Fibroblast of upper back skin (primary cell): ENCODE measurements at places on chromosomes 12 and 14.

GRCh38 chr14:71240171-71240570, 332.9 kb downstream of the PCNX1 start:
- no peak for DNase-seq

GRCh38 chr12:132597333-132598316, 12.8 kb downstream of the LRCOL1 start:
- peak; percentile 61 for DNase-seq

DNA sequence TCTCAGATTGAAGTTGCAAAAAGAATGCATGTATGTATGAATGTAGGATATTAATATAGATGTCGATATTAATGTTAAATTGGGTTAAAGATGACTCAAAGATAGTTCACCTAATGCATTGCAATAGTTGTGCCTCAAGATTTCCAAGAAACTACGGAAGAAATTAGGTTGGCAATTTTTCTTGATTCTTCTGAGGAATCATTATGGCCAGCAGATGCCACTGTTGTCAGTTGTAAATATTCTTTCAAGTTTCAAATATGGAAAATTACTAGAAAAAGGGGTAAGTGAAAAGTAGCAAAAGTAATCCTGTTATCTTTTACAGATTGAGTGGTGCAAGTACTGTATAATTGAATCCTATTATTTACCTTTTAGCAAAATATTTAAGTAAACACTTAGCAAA, 202.1 kb downstream of the ADAMTS20 start:
- no peak for DNase-seq

- peak; percentile 61 for DNase-seq
These were observed 36.9 kb downstream of the ITPK1 start for GRCh38 chr14:93078870-93079269.

DNA sequence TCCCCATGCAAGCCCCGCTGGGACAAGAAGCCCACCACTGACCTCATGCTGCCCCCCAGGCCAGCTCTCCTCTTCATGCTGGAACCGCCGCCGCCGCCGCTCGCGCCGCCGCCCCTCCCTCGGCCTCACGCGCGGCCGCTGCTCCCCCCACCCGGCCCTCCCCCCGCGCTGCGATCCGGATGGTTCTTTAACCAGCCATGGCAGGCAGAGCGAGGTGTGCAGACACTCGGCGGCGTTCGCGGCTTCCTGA, at the start of gene DCAF5:
Gene DCAF5 (minus strand): TSS at position 218 of the 250 bp plus-strand sequence. CDS start 141 bp downstream, at position 77.
- no peak for DNase-seq

DNA sequence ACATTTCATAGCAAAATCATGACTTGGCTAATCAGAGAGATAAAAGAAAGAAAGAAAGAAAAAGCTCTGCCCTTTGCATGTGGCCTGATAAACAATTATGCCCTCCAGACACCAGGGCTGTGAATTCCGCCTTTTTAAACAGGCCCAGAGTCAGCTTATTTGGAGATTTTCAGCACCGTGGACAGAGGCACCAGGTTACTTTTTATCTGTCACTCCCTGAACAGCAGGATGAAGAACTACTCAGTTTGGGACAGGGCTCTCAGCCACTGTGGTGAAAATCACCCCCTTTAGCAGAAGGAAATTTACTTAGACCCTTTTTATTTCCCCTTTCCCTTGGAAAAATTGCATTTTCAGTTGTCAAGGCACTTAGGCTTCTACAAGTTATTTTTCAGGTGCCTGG, 359.9 kb downstream of the NRXN3 start:
- peak; percentile 5 for DNase-seq

GRCh38 chr12:116508145-116509121, 50.7 kb upstream of the MAP1LC3B2 start:
- DNase-seq: no peak

- peak; percentile 74 for DNase-seq
These were observed 207.8 kb downstream of the CRADD start for GRCh38 chr12:93884794-93885460.

DNA sequence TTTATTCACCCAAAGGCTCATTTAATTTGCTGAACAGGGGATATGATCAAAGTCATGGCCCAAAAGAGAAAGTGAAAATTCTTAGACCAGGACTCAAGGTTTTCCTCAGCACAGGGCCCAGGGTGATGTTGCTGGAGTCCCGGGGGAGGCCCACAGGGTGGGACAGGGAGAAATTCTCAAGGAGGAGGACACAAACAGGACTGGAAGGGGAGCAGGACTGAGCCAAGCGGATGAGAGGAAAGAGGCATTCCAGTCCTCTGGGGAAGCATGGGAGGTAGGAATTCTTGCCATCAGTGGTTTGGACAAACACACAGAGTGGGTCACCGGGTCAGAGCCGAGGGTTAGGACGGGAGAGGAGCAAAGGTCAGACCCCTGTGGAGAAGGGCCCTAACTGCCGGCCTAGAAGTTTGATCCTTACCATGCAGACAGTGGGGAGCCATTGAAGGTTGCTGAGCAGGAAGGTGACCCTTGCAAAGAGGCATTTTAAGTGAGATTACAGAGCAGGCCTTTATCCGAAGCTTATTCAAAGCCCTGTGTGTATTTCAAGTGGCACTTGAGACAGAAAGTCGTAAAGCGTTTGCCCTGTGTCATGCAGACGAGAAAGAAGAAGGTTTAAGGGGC, 68.4 kb upstream of the PTGR2 start:
- no peak for DNase-seq

DNA sequence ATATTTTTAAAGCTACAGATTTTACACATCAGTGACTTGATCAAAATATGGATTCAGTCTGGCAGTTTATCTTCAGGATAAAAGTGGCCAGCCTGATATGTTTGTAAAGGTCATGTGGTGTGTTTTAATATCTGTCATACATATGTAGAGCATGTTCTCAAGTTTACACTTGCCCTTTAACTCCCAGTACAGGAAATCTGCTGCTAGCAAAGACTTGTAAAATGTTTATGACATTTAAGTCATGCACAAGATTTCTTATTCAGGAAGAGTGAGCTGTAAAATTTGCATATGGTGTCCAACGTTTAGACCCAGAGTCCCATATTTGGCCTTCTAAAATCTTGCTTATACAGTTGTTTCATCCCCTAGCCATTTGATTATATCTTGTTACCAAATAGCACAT, 197.5 kb upstream of the FLRT2 start:
- no peak for DNase-seq

DNA sequence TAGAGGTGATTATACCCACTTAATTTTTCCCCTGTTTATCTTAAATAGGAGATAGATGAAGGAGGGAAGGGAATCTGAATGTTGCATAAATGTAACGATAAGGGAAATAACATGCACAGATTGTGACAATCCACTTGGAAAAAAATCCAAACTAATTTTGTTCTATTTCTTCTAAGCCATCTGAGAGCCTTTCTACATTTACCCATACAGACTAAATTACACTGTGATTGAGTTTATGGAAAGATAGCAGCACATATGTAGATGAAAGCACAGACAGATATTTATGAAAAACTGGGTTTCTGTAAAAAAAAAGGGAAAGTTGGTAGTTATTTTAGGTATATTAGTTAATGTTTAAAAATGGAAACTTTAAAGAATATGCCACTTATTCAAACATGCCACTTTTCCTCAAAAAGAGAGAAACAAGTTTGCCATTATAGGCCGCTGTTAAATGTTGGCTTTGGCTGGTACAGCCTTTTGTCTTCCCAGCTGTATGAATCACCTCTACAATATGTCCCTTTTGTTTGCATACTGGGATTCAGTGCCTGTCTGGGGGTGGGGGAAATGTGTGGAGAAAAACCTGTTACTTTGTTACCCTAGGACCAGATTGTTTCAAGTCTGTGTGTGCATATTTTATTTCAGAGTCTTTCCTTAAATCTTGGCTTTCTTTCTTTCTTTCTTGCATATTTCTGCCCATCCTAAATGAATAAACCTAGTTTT, 470.2 kb upstream of the LMO3 start:
- DNase-seq: no peak

DNA sequence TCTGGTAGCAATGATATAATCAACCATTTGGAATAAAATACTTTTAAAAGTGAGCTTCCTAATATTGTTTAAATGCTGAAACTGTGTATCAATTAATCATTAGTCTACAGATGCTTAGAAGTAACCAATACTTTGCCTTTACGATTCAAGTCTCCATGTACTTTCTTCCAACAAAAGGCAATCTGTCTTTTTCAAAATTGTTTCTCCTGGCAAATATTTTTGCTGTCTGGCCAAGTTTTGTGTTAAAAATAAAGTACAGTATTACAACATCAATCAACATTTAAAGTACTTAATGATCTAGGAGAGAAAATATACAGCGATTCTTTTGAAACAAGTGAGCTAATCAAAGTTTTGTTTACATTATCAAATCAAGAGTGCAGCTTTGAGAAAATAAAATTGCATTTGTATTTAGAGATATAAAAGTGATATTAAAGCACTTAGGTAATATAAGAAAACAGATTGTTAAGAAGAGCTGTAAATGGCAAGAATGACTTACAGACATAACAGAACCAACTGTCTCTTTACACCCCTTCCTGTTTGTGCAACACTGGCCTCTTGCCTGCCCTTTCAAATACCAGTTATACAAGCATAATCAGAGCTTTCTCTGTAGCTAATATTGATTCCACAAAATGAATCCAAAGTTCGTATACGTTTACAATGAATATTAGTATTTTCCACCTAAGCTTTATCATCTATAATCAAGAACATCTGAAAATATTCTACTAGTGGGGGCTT, 38.2 kb upstream of the FBLN5 start:
- peak; percentile 33 for DNase-seq

DNA sequence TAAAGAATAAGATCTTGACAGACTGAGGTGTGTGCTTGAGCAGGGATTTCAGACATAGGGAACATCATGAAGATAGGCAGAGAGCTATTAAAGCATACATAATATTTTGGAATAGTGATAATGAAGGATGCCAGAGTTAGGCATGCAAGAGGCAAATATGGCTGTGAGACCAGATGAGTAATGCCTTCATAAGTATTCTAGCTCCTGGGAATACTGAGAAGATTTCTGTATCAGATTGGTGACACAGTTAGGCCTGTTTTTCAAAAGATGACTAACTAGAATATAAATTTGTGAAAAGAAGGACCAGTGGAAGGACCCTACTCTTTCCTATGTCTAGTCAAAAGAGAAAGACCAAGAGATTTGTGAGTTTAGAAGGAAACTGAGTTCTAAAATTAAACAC, 108.8 kb downstream of the TXNDC16 start:
- peak; percentile 10 for DNase-seq

DNA sequence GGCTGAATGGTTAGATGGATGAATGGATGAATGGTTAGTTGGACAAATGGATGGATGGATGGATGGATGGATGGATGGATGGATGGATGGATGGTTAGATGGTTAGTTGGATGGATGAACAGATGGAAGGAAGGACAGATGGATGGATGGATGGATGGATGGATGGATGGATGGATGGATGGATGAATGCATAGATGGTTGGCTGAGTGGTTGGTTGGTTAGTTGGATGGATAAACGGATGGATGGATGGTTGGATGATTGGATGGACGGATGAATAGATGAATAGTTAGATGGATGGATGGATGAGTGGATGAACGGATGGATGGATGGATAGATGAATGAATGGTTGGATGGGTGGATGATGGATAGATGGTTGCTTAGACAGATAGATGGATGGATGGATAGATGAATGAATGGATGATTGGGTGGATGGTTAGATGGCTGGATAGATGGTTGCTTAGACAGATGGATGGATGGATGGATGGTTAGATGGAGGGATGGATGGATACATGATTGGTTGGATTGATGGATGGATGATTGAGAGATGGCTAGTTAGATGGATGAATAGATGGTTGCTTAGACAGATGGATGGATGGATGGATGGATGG, 48.8 kb upstream of the HSPB8 start:
- DNase-seq: no peak

DNA sequence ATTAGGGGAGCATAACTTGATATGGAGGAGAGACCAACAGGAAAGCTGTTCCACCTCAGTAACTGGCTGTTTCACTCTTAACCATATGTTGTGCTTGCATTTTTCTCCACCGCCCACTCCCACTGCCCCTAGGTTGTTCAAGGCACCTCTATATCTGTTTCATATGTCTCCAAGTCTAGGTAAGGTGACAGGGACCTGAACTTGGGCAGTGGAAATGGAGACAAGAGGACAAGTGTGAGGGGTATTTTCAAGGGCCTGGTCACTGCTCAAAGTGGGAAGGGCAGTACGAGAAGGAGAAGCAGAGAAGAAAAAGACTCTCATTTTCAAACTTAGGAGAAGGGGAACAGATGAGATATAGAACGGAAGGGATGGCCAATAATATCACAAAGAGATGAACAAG, 3.1 kb downstream of the SLC38A1 start:
- DNase-seq: no peak

- DNase-seq: no peak
These were observed 7.4 kb downstream of the RAN start for GRCh38 chr12:130879212-130879686.

- DNase-seq: no peak
These were observed 137.0 kb downstream of the PTPN11 start for GRCh38 chr12:112555621-112556233.

- no peak for DNase-seq
These were observed 76.3 kb downstream of the COX16 start for GRCh38 chr14:70283156-70283555.

GRCh38 chr14:69242311-69243224, 17.4 kb upstream of the GALNT16 start:
- peak; percentile 75 for DNase-seq

GRCh38 chr12:69512820-69513219, 42.6 kb downstream of the FRS2 start:
- no peak for DNase-seq

GRCh38 chr14:76154539-76155126, 2.9 kb downstream of the GPATCH2L start:
- no peak for DNase-seq

- peak; percentile 91 for DNase-seq
These were observed 4.7 kb upstream of the DIO2 start for GRCh38 chr14:80215756-80216581.

- peak; percentile 92 for DNase-seq
These were observed 14.1 kb upstream of the CDH24 start for GRCh38 chr14:23071244-23071920.

- DNase-seq: no peak
These were observed 11.0 kb downstream of the WDR20 start for GRCh38 chr14:102150744-102151143.

GRCh38 chr12:47775100-47775911, 2.3 kb downstream of the SLC48A1 start:
- peak; percentile 32 for DNase-seq

GRCh38 chr12:13570005-13570694, 373.6 kb downstream of the EMP1 start:
- DNase-seq: peak; percentile 24

DNA sequence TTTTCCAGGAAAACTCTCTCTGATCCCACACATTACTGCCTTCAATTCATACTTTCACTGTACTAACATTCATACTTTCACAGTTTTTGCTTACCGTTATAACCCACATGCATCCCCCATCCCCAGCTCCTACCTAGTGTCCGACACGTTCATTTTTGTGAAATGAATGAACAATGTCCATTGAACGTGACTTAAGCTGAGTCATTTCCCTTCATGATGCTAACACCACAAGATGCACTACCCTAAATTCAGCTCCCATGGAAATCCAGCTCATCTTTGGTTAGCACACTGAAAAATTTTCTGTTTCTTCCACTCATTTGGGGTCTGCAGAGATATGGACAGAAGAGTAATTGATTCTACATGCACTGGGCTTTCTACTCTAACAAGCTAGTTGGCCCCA, 84.7 kb downstream of the GALNT4 start:
- DNase-seq: peak; percentile 50

GRCh38 chr12:47860279-47860841, 40.7 kb upstream of the HDAC7 start:
- no peak for DNase-seq
